Stimulated activated naive CD4-positive, alpha-beta T cell (primary cell): ENCODE measurements at places on chromosomes 2 and 18.

- DNase-seq = peak; percentile 33
Observed at GRCh38 chr18:9613550-9614400, 584 bp downstream of the PPP4R1 start.

DNA sequence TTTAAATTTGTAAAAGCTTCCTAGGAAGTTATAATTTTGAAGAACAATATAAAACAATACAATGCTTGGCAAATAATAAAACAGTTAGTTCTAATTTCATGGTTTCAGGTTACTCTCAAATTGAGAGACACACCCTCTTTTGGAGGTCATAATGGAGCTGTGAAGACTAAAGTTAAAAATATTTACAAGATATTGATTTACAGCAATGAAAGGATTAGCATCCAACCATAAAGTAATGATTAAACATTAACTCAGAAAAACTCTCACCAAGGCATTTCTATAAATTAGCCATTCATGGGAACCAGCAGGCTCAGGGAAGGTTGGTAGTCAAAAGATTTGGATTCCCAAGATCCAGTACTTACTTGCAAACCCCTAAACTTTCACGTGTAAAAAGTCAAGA lies 6.4 kb downstream of the DPP4 start:
- DNase-seq = no peak

DNA sequence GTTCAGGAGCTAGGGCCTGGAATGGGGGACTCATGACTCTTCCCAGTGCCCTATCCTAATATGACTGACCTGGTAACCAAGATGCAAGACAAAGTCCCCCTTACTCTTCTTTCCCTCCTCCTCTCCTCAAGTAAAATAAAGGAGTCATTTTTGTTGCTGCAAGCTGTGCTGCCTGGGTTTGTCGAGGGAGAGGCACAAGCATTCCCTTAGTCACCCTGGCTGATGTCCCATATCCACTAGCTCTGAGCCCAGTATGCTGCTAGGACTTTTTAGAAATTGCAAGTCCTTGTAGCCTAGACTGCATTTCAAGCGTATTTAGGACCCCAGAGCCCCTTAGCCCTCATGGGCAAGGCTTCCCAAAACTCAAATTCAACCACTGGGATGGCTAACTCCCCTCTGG lies 338.5 kb upstream of the SETBP1 start:
- no peak for DNase-seq

GRCh38 chr2:37644191-37644590 lies 27.3 kb downstream of the CDC42EP3 start:
- DNase-seq = no peak

DNA sequence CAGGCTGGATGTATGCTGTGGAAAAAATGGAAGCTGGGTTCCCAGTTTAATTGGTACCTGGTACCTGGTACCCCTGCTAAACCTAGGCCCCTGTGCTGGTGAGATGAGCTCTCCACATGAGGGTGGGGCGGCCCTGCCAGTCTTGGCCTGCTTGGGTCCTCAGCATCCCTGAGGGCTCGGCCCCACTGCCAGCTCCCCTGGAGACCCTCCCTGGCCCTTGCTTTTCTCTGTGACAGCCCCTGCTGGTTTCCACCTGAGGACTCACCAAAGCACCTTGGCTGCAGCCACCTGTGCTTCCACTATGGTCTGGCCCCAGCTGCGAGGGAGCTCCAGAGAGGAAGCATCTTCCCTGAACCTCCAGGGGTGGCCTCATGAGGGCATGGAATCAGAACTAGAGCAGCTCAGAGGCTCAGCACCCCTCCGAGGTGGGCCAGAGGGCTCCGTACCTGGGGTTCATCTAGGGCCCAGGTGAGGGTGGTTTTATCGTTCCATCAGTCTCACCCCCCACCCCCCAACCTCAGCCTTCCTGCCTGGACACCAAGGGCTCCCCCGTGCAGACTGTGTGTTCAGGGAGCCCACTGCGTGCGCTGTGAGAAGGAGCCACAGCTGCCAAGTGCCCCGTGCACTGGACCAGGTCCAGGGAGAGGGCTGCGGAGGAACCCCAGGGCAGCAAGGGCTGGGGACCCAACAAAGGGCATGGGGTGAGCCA lies 23.7 kb upstream of the HDAC4 start:
- DNase-seq = no peak

DNA sequence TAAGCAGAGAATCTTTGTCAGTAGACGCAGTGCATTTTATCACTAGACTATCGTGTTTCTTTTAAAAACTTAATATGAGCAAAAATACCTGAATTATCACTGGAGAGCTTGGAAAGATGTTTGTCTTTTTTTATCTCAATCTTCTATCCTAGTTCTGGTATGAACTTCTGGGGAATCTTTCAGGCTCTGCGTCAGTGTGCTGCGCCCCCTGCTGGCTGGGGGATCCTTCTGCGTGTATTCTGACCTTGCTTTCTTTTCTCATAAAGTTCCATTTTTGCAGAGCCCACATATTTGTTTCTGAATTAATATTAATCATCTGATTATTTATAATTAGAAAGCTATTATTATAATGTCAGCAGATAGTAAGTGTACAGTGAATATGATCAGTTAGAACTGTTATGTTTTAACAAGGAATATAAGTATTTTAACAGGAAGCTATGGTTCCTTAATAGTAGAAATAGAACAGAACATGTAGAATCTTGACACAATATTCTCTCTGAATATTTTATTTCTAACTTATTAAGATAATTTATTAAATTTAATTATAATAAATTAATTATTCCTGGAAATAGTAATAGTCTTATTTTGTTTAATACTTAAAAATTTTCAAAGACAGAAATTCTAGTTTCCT lies 945.0 kb upstream of the CRIM1 start:
- DNase-seq = no peak

DNA sequence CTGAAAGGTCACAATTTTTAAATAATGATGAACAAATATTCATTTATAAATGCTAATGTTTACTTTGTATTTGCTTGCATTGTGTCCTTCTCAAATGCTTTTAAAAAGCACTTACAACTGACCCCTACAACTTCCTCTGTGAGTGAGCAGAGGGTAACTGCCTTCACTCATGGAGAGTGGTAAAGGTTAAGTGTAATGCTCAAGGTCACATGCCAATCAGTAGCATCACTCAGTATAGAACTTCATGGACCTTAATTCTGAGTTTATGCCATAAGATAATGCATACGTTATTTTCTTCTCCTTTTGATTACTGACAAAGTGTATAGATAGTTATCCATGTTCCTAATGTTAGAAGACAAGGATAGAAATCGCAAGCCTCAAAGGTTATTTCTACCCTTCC lies 91.8 kb upstream of the SERTAD2 start:
- no peak for DNase-seq

DNA sequence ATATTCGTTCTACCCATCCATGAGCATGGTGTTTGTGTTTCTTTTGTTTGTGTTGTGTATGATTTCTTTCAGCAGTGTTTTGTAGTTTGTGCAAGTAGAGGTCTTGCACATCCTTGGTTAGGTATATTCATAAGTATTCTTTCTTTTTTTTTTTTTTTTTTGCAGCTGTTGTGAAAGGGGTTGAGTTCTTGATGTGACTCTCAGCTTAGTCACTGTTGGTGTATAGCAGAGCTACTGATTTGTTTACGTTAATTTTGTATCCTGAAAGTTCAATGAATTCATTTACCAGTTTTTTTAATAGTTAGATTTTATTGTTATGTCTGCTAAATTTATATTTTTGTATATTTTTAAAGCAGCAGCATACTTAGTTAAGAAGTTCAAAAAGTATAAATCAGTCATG lies 834.4 kb upstream of the NRXN1 start:
- DNase-seq = no peak

GRCh38 chr2:132725148-132725547 lies 55.1 kb upstream of the LYPD1 start:
- DNase-seq = no peak

- no peak for DNase-seq
Observed at GRCh38 chr2:179614121-179614520, 247.3 kb downstream of the ZNF385B start.

- DNase-seq = no peak
Observed at GRCh38 chr2:237604391-237604790, 13.9 kb upstream of the RAB17 start.

GRCh38 chr2:221097568-221097915 lies 474.6 kb downstream of the EPHA4 start:
- no peak for DNase-seq

GRCh38 chr2:138601458-138602165 lies 100.0 kb downstream of the SPOPL start:
- no peak for DNase-seq

- DNase-seq = no peak
Observed at GRCh38 chr2:232890536-232890895, 20.5 kb downstream of the SNORC start.

DNA sequence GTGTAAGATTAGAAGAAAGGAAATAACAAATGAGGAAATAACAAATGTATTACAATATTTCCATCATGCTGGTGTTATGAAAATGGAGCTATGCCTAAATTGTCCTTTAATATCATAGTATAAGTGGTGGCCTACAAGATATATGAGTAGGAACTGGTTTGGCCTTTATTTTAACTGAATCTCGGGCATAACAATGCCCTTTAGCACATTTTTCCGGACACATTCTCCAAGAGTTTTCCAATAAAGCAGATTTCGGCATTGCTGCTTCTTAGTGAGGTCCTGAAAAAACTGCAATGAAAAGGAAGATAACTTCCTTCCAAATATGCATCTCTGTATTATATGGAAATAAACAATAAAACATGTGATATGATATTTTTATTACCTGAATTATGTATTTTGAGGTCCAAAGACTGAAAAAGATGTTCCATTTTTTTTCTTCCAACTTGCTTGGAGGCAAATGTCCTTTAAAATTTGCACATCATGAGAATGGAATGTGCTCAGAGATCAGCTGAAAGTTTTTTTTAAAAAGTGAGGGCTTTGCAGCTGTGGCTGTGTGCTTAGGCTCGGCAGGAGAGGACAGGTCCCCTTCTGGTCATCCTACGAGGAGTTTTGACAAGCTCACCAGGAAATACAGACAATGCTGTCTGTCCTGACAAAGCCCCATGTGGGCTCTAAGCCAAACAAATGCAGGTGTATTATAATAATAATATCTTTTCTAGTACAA lies 132.3 kb upstream of the RND3 start:
- DNase-seq = no peak

- no peak for DNase-seq
Observed at GRCh38 chr2:120858361-120859106, 122.9 kb downstream of the GLI2 start.

DNA sequence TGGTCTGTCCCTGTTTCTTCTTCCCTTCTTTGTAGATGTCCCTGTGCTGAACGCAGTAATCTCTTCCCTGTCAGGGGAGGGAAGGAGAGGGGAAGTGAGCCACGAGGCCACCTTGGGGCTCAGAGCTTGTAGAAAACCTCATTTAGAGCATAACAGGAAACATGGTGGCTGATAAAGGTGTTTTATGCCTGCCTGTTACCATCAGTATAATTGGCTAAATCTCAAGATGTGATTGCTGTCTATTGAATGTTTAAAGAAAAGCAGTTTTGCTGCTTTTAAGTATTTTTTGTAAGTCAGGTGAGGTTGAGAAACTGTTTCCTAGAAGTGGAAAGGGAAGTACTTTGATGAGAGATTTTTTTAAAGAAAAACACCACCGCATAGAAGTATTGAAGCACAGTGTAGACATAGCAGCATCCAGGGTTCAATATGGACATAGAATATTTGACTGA lies 59.7 kb upstream of the PDK1 start:
- DNase-seq = peak; percentile 82

DNA sequence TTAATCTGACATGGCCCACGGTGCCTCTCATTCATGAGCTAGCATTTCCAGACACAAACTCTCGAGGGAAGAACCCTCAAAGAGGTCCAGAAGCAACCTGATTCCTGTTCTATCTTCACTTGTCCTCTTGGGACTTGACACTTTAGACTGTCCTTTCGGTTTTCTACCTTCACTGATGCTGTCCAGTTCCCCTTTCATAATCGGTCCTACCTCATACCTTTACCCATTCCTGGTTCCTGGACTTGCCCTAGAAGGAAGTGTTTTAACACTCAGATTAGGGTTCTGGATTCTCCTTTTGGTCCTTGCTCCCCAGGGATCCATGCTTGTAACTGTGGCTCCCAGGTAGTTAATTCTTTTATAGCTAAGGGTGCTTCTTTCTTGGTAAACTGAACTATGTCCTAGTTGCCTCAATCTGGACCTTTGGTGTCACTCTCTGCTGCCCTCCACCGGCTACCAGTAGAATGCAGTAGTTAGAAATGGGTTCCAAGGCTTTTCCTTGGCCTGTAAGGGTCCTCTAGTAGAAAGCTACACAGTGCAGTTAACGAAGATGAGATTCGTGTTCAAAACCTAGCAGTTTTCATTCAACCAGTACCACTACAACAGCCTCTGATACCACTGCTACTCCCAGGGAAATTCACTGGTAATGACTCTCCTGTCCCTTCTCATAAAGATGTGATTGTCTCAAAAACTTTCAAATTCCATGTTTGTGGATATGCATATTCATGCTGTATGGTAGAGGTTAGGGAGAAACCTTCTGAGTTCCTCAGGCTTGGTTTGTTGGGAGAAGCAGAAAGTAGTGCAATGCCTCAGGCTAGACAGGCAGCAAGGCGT lies 178.1 kb upstream of the CYP26B1 start:
- DNase-seq = no peak

GRCh38 chr2:127950264-127950663 lies 64.5 kb upstream of the AMMECR1L start:
- no peak for DNase-seq

- DNase-seq = no peak
Observed at GRCh38 chr2:236177967-236178889, 10.0 kb upstream of the GBX2 start.

DNA sequence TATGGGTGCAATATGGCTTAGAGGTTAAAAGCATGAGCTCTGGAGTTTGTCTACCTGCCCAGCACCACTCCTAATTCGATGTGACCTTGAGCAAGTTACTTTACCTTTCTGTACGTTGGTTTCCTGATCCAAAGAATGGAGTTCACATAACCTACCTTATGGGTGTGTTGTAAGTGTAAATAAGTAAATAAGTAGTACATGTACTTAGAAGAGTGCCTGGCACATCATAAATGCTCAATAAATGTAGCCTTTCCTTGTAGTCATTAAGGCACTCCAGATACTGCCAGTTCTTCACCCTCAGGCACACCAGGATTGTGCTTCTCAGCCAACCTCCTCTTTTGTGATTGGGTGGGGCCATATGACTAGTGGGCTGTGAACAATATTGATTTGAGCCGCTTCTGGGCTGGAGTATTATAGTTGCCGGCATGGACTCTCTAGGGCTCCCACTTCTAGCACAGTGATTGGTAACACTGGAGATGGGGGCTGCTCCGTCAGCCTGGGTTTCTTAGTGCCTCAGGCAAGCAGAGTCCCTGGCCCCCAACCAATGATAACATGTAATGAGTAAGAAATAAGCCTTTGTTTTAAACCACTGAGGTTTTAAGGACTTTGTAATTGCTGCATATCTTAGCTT lies 101.7 kb upstream of the NOSTRIN start:
- DNase-seq = no peak
